ENCODE measurements at places on chromosomes 5 and 9. TPM values are rescaled to one million over a fixed set of nuclear protein-coding genes. Genes with fewer than 3 reads are reported as not detected.

GRCh38 chr9:21311889-21312288, 6.8 kb upstream of the IFNA5 start:
- H3K27ac ChIP-seq = no peak overlapping the region
- no peak for DNase-seq
- no peaks in the 10 kb centered on the region for H3K36me3 ChIP-seq

DNA sequence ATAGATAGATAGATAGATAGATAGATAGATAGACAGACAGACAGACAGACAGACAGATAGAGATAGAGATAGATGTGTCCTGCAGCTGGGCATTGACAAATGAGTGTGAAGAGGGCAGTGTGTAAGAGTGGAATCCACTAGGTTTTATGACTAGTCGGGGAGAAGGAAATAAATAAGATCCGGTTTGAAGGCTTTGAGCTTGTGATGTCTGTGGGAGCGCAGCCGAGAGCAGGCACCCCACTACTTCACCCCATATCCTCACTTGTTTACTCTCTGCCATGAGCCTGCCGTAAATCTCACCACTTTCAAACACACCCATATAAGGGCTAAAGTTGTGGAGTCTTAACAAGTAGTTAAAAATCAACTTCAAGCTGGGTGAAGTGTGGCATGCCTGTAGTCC, 1.4 kb upstream of the SUSD1 start:
- H3K36me3 ChIP-seq = no peaks in the 10 kb centered on the region
- no peak overlapping the region for H3K4me3 ChIP-seq
- H3K27me3 ChIP-seq = no peaks in the 10 kb centered on the region
- DNase-seq = peak; percentile 51
- H3K27ac ChIP-seq = peak overlapping the region; percentile 77
- H3K4me1 ChIP-seq = peaks cover 14% of the 10 kb centered on the region

- H3K36me3 ChIP-seq = no peaks in the 10 kb centered on the region
- H3K4me1 ChIP-seq = peaks cover 18% of the 10 kb centered on the region
- H3K27me3 ChIP-seq = no peaks in the 10 kb centered on the region
- H3K27ac ChIP-seq = peak overlapping the region; percentile 99
- H3K4me3 ChIP-seq = peak overlapping the region; percentile 95
- DNase-seq = peak; percentile 83
Measured at GRCh38 chr9:107283623-107284616, 841 bp downstream of the RAD23B start.

IFNA21 gene
- not detected for total RNA-seq

SLC2A6 gene
- total RNA-seq = 2.4 TPM

- no peak overlapping the region for H3K4me3 ChIP-seq
- no peak overlapping the region for H3K27ac ChIP-seq
- H3K36me3 ChIP-seq = no peaks in the 10 kb centered on the region
- DNase-seq = no peak
Measured at GRCh38 chr5:126884269-126884819, 107.4 kb downstream of the LMNB1 start.

CCDC69 gene
- total RNA-seq = 23.8 TPM

IL5 gene
- not detected for total RNA-seq

- H3K4me1 ChIP-seq = no peaks in the 10 kb centered on the region
- no peak overlapping the region for H3K4me3 ChIP-seq
- no peak overlapping the region for H3K27ac ChIP-seq
- H3K27me3 ChIP-seq = no peaks in the 10 kb centered on the region
- no peak for DNase-seq
Measured at GRCh38 chr5:103358305-103358995, 99.9 kb downstream of the MACIR start.

CAMK4 gene
- 2.9 TPM for total RNA-seq

- H3K4me3 ChIP-seq = no peak overlapping the region
- no peaks in the 10 kb centered on the region for H3K27me3 ChIP-seq
- DNase-seq = no peak
- H3K36me3 ChIP-seq = no peaks in the 10 kb centered on the region
Measured at GRCh38 chr5:177548495-177548894, 5.9 kb downstream of the FAM193B start.

- no peaks in the 10 kb centered on the region for H3K36me3 ChIP-seq
- DNase-seq = no peak
- H3K27me3 ChIP-seq = no peaks in the 10 kb centered on the region
Measured at GRCh38 chr5:154519359-154519758, 41.3 kb upstream of the HAND1 start.

SLC28A3 gene
- 2.9 TPM for total RNA-seq

Measured in colonic mucosa (tissue), 4 donors.